ENCODE measurements at places on chromosomes 16 and 17.

DNA sequence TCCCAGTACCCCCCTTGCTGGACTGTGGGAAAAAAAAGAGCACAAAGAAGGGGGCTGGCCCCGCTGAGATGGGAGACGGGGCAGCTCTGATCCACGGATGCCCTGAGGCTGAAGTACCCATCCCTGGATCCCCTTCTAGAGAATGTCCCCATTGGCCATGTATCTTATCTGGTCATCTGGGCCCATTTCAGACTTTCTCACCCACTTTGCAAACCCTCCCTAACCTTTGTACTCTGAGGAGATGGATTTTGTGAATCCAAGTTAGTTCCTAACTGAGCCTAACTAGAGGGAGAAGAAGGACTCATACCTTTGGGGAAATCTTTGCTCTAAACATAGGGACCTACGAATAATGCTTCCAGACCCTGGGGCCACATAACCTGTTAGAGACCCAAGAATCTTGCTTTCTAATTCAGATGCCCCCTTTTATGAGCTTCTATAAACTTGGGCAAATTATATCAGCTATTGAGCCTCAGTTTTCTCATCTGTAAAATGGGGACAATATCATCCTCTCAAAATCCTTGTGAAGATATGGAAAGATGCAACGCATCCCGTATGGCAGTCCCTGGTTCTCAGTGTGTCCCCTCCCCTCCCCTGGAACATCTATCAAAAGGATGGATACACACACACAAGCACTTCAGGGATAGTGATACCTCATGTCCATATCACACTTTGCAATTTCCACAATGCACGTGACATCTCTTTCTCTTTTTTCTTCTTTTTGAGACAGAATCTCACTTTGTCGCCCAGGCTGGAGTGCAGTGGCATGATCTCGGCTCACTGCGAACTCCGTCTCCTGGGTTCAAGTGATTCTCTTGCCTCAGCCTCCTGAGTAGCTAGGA lies 16.8 kb upstream of the FZD2 start:
- H3K4me3 ChIP-seq, result no peak overlapping the region
- peaks cover 5% of the 10 kb centered on the region for H3K4me1 ChIP-seq
- no peak overlapping the region for H3K27ac ChIP-seq
- peaks cover 57% of the 10 kb centered on the region for H3K27me3 ChIP-seq
- no peaks in the 10 kb centered on the region for H3K36me3 ChIP-seq

DNA sequence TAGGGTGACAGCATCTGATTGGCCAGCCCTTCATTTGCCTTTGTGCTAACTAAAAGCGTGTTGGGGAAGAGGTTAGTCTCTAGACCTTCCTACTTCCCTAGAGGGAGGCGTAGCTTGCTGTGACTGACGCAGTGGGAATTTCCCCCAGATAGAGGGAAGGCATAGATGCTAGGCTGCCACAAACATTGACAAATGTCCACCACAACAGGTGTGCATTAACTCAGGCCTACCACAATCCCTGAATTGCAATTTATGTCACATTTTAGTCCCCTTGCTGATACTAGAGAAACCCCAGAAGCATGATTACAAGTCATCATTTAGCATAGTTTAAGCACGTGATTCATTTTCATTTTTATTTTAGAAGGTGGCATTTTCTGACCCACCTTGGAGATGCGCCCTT lies 76.3 kb upstream of the WSB1 start:
- no peak overlapping the region for H3K27ac ChIP-seq
- ATAC-seq, result no peak
- no peaks in the 10 kb centered on the region for H3K36me3 ChIP-seq
- H3K4me1 ChIP-seq, result no peaks in the 10 kb centered on the region
- no peak overlapping the region for H3K4me3 ChIP-seq

- peak overlapping the region; percentile 74 for H3K4me3 ChIP-seq
- peaks cover 53% of the 10 kb centered on the region for H3K4me1 ChIP-seq
- peak; percentile 4 for ATAC-seq
- H3K36me3 ChIP-seq, result no peaks in the 10 kb centered on the region
- H3K27me3 ChIP-seq, result peaks cover 5% of the 10 kb centered on the region
These were observed 662 bp downstream of the COTL1 start for GRCh38 chr16:84617041-84617790.

GRCh38 chr17:21551081-21551881 lies 141.0 kb upstream of the KCNJ18 start:
- H3K4me3 ChIP-seq, result peak overlapping the region; percentile 54
- H3K36me3 ChIP-seq, result no peaks in the 10 kb centered on the region
- H3K27ac ChIP-seq, result peak overlapping the region; percentile 87
- H3K27me3 ChIP-seq, result no peaks in the 10 kb centered on the region
- ATAC-seq, result peak; percentile 96
- H3K4me1 ChIP-seq, result peaks cover 39% of the 10 kb centered on the region

DNA sequence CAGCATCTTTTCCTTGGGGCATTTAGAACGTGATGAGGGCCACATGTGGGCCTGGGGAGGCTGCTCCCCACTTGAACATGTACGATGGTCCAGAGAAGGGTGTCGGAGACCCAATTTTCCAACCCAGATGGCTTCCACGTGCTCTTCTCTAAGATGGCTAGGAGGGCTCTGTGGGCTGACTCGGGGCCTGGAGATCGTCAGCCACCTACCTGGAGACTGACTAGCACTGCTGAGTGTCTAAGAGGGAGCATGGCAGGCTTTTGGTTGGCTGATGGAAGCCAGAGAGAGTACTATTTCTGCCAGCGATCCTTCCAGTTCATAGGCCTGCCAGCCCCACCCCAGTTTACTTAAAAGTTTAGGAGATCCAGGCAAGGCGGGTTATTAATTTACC lies 60.2 kb upstream of the CLEC18A start:
- no peak overlapping the region for H3K4me3 ChIP-seq
- H3K4me1 ChIP-seq, result no peaks in the 10 kb centered on the region
- H3K36me3 ChIP-seq, result peaks cover 38% of the 10 kb centered on the region

GRCh38 chr17:73706428-73706827 lies 62.2 kb upstream of the SDK2 start:
- H3K27ac ChIP-seq, result no peak overlapping the region
- ATAC-seq, result no peak
- H3K36me3 ChIP-seq, result no peaks in the 10 kb centered on the region
- H3K4me3 ChIP-seq, result no peak overlapping the region
- H3K4me1 ChIP-seq, result no peaks in the 10 kb centered on the region

GRCh38 chr16:75121949-75122568 lies 5.5 kb upstream of the LDHD start:
- no peak overlapping the region for H3K27ac ChIP-seq
- H3K36me3 ChIP-seq, result no peaks in the 10 kb centered on the region
- no peak overlapping the region for H3K4me3 ChIP-seq
- ATAC-seq, result no peak
- H3K27me3 ChIP-seq, result no peaks in the 10 kb centered on the region

GRCh38 chr17:77725846-77726245 lies 232.7 kb upstream of the TNRC6C start:
- ATAC-seq, result no peak
- no peaks in the 10 kb centered on the region for H3K36me3 ChIP-seq
- no peak overlapping the region for H3K4me3 ChIP-seq
- H3K27ac ChIP-seq, result no peak overlapping the region
- no peaks in the 10 kb centered on the region for H3K27me3 ChIP-seq

DNA sequence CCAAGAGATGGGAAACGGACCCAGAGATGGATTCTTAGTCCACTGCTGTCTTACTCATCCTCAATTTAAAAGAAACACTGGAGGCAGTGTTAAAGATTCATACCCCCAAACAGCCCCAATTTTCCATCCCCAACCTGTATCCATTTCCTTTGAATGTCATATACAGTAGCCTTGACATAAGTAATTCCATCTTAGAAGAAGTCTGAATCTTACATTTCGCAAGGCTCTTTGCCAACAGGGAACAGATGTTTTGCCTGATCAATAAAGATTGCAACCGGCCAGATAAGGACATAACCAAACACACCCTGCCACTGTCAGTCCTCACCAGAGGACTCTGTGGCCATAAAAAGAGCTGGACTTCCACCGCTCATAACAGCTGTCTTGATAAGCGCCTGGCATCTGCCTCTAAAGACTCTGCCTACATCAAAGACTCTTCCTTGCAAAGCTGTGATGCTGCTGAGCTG lies 59.0 kb upstream of the MED9 start:
- H3K36me3 ChIP-seq, result no peaks in the 10 kb centered on the region
- no peak for ATAC-seq
- H3K27me3 ChIP-seq, result peaks cover 21% of the 10 kb centered on the region
- no peak overlapping the region for H3K4me3 ChIP-seq
- H3K27ac ChIP-seq, result no peak overlapping the region
- peaks cover 3% of the 10 kb centered on the region for H3K4me1 ChIP-seq

DNA sequence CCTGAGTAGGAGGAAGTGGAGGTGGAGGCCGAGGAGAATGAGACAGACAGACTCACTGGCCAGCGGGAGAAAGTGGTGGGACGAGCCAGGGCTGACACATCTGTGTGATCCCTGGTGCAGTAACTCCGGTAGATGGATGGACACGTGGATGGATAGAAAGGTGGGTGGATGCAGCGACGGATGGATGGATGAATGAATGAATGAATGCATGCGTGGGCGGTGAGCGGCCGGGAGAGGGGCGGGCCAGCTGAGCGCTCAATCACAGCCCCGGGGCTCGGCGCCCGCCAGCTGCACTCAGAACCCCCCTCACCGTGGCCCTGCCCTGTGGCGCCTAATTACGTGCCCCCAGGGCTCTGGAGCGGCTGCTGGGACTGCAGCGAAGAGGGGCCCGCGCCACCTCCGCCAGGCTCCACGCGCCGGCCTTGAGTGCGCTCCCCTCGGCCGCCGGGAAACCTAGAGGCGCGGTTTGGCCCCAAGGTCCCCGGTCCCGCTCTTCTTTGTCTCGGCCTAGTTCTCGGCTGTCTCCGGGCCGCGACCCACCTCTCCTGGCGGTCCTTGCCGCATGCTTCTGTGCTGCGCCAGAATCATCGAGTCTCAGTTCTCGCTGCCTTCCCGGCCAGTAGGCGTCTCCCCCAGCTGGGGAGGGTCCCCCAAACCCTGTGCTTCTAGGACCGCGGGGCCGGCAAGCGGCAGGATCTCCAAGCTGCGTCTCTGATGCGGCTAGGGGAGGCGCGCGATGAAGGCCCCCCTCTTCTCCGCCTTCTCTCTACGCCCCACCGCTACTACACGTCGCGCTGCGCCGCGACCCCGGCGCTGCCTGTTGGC lies 41.0 kb downstream of the RAI1 start:
- H3K36me3 ChIP-seq, result no peaks in the 10 kb centered on the region
- no peak for ATAC-seq

GRCh38 chr17:29571883-29572681 lies 3.6 kb downstream of the TP53I13 start:
- H3K27ac ChIP-seq, result peak overlapping the region; percentile 61
- peak overlapping the region; percentile 51 for H3K4me3 ChIP-seq
- no peaks in the 10 kb centered on the region for H3K27me3 ChIP-seq

GRCh38 chr16:2438121-2438520 lies 8.9 kb downstream of the CCNF start:
- no peak overlapping the region for H3K4me3 ChIP-seq
- no peaks in the 10 kb centered on the region for H3K4me1 ChIP-seq
- no peaks in the 10 kb centered on the region for H3K27me3 ChIP-seq
- no peaks in the 10 kb centered on the region for H3K36me3 ChIP-seq
- no peak overlapping the region for H3K27ac ChIP-seq

- no peaks in the 10 kb centered on the region for H3K27me3 ChIP-seq
- H3K4me3 ChIP-seq, result peak overlapping the region; percentile 74
- peaks cover 54% of the 10 kb centered on the region for H3K4me1 ChIP-seq
- ATAC-seq, result no peak
- peak overlapping the region; percentile 99 for H3K27ac ChIP-seq
These were observed 690 bp downstream of the NDE1 start for GRCh38 chr16:15650698-15651171.

GRCh38 chr16:58044266-58045019 lies 18.9 kb downstream of the MMP15 start:
- no peak overlapping the region for H3K27ac ChIP-seq
- no peak for ATAC-seq
- H3K4me3 ChIP-seq, result no peak overlapping the region
- no peaks in the 10 kb centered on the region for H3K36me3 ChIP-seq
- no peaks in the 10 kb centered on the region for H3K4me1 ChIP-seq

- no peaks in the 10 kb centered on the region for H3K4me1 ChIP-seq
- H3K27ac ChIP-seq, result no peak overlapping the region
- no peaks in the 10 kb centered on the region for H3K36me3 ChIP-seq
- no peak for ATAC-seq
- no peak overlapping the region for H3K4me3 ChIP-seq
These were observed 128.3 kb upstream of the MAF start for GRCh38 chr16:79728923-79729240.

- H3K27ac ChIP-seq, result no peak overlapping the region
- ATAC-seq, result no peak
- no peaks in the 10 kb centered on the region for H3K36me3 ChIP-seq
- H3K4me3 ChIP-seq, result no peak overlapping the region
These were observed 126.0 kb downstream of the ABCC12 start for GRCh38 chr16:48029768-48030167.

DNA sequence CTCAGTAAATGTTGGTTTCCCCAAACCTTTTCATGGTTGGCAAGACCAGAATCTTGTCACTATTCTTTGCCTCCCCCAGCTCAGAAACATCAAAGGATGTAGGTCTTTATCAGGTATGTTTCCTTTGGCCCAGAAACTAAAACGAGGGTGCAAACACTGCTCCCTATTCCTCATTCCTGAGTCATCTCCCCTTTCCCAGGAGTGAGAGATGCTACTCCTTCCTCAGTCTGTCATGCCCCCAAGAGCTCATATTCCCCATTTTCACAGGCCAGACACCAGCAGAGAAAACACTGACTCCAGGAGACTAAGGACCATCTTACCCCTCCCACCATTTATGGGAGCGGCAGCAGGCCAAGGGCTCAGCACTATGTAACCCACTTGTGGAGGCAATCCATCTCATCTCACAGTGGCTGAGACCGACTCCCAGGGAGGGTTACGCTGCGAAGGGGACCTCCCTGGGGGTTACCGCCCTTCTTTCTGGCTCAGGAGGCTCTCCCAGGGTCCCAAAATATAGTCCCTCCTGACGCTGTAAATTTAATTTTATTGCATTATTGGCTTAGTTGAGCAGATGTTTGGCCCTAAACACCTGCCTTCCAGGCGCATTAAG lies 1.5 kb downstream of the GEMIN4 start:
- H3K4me1 ChIP-seq, result no peaks in the 10 kb centered on the region
- no peaks in the 10 kb centered on the region for H3K27me3 ChIP-seq
- ATAC-seq, result no peak
- H3K27ac ChIP-seq, result no peak overlapping the region
- no peaks in the 10 kb centered on the region for H3K36me3 ChIP-seq

GRCh38 chr17:8121681-8122421 lies 2.1 kb downstream of the HES7 start:
- peaks cover 91% of the 10 kb centered on the region for H3K4me1 ChIP-seq
- ATAC-seq, result no peak
- H3K36me3 ChIP-seq, result no peaks in the 10 kb centered on the region
- peaks cover 68% of the 10 kb centered on the region for H3K27me3 ChIP-seq
- H3K4me3 ChIP-seq, result peak overlapping the region; percentile 75
- peak overlapping the region; percentile 9 for H3K27ac ChIP-seq

DNA sequence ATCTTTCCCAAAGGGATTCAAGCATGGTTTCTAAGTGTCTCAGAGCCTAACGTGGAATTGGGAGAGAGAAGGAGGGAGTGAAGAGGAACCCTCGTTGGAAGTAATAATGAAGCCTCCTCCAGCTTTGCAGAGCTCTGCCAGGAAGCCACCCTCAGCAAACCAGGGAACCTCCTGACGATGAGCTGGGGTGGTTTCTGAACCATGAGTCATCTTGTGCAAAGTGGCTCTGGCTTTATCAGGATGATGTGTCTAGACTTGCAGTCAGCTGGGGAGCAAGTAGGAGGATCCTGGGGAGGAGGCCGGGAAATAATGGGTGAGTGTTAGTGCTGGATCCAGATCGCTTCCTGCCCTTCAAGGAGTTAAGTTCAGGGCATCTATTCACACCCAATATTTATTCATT lies 191.7 kb upstream of the RBFOX1 start:
- ATAC-seq, result no peak
- no peak overlapping the region for H3K4me3 ChIP-seq
- no peaks in the 10 kb centered on the region for H3K4me1 ChIP-seq
